ENCODE measurements at places on chromosomes 4 and X.
A peak's percentile ranks its signal among the peaks of the same experiment; 100 is the strongest.

DNA sequence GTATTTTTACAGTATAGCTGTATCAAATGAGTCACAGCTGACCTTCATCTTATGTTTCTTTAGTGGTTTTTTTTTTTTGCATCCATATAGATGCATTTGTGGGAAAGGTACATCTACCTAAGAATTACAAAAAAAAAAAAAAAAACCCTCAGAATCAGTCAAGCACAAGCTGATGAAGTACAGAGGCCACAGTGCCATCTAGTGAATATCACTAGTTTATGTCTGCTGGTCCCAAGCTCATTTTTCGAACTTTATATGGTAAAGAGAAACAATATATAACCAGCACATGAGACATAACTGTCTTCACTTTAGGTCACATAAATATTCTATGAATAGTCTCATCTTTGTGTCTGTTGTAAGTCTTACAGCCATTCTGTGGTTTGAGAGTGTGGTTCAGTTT, 220.1 kb downstream of the DLG3 start:
- no peak for DNase-seq

DNA sequence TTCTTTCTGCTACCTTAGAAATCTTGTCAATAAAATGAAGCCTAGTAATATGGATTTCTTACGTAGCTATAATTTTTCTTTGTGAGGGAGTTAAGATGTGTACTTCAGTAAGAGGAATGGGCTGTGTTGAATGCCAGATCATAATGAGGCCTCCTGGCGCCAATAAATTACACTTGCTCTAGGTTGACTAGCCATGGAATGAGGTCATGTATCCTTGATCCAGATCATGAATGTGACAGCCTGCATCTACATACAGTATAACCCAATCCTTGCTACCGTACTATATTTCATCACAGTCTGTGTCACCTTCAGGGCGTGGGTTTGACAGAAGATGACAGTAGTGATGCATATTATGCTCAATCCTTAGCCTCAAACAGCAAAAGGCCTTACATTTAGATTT, 36.2 kb downstream of the NHS start:
- DNase-seq: no peak

GRCh38 chr4:27008679-27009078, 148.0 kb downstream of the STIM2 start:
- no peak for DNase-seq

- no peak for DNase-seq
These were observed 882 bp upstream of the STIM2 start for GRCh38 chr4:26859762-26860156.

DNA sequence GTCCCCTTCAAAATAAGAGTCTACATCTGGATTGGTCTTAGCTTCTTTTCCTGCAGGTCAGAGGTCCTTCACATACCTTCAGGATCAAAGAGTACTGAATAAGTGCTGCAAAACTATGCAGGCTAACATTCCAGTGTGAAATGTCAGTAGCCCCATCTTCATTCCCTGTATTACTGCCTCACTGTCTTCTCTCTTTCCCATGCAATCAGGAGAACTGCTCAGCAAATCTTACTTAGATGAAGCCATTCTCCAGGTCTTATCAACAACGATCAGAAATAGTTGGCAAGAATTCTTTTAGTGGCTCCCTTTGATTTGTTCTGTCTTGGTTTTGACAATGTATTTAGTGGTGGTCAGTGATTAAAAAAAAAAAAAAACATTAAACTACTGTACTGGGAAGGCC, 26.0 kb upstream of the IQCM start:
- no peak for DNase-seq

- DNase-seq: no peak
These were observed 20.1 kb downstream of the BLTP1 start for GRCh38 chr4:122172266-122172665.

GRCh38 chrX:118718737-118719136, 8.7 kb upstream of the IL13RA1 start:
- DNase-seq: no peak

GRCh38 chrX:80026116-80026515, 11.6 kb downstream of the TBX22 start:
- DNase-seq: no peak

DNA sequence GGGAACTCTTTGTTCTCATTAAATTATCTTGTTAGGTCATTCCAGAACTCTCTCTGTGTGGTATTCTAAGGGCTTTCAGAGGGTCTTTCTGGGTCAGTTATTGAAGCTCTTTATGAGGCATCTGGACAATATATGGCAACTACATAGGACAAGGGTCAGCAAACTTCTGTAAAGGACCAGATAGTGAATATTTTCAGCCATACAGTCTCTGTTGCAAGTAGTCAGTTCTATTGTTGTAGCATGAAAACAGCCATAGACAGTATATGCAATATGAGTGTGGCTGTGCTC, 35.1 kb downstream of the HADH start:
- DNase-seq: no peak

DNA sequence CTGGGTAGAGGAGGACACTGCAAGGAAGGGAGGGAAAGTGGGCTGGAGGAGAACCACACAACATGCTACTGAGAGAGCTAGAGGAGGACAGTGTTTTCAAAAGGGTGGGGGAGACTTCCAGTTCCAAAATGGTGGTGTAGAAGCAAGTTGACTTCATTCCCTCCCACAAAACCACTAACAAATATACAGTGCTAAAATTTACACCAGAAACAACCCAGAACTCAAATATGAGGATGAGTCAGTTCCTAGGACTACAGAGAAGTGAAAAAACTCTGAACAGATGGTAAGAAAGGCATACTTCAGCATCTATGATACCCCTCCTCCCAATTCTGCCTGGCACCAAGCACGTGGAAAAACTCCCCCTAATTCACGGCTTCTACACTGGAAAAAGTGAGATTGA, 9.8 kb downstream of the AADAT start:
- no peak for DNase-seq

DNA sequence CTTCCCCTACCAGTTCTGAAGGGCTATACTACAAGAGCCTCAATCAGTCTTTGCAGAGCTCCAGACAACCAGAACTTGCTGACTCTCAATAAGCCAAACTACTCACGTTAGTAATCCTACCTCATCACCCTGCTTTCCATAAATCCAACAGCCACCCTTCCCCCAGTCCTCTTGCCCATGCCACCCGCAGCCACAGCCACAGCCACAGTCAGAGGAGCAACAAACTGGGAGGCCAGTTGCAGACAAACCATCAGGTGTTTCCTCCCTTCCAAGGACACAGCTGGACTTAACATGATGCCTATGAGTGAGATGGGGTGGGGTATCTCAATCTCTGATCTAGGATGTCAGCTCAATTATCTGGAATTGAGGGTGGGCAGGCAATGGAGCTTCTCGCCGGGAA, 1.0 kb downstream of the GABRA3 start:
- DNase-seq: no peak

DNA sequence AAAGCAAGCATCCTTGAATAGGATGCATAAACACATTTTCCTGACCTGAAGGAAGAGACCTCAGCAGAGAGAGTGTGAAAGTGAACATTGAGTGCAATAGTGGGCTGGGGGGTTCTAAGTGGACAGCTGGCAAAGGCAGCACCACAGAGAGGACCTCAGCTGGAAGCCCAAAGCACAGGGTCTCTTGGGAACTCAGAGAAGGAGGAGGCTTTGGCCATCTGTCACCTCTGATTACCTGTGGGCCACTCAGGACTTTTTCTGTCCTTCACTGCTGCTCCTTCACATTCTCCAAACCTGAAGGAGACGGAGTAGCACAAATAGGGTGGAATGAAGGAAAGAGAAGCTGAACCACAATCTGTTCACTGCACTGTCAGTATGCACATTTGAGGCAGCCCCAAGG, 37.9 kb upstream of the FAT4 start:
- DNase-seq: no peak

DNA sequence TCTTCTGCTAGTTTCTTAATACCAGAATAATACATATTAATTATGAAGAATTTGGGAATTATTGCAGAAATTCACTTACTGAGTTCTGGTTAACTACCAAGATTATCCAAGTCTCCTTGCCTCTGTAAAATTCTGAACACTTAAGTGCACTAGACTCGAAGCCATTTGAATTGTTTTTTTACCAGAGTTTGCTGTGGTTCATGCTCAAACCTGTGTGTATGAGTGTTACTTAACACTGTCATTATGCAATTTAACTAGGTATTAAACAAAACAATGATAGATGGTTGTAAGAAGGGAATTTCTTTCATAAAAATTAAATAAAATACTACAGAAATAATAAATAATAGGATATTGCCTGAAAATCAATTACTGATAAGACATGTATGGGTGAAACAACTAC, 145.6 kb upstream of the FAT4 start:
- DNase-seq: no peak

DNA sequence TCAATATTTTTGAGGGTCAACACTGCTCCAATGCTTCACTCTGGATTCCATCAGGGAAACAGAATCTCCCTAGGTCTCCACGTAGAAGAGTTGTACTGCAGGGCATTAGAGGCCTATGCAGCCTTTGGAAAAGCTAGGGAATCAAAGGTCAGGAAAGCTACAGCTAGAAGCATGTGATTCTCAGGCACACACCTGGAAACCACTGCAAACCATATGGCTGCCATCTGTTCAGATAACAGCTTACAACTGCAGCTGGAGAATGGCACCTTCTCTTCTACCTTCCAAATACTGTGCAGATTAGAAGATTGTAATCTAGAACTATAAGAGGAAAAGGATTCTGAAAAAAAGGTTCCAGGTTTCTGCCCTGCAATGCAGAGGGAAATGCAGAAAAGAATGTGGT, 60.6 kb downstream of the BTC start:
- no peak for DNase-seq

DNA sequence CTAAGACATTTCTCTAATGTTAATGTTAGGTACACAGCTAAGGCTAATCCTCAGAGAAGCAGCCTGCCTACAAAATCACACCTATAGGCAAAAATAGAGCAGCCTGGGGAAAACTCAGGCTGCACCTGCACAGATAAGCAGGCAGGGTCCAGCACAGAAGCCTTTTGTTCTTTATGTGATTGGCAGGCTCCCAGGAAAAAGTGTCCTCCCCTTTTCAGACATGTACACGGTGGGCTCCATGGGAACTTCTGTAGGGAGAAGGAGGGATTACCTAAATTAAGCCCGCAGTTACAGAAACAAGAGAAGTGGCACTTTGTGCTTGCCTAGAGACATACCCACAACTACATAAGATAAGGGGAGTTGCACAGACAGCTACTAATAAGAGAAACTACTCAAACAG, 4.0 kb upstream of the HSPA4L start:
- no peak for DNase-seq

GRCh38 chrX:132333351-132333750, 114.1 kb upstream of the RAP2C start:
- no peak for DNase-seq

GRCh38 chr4:52560844-52561280, 98.2 kb downstream of the USP46 start:
- no peak for DNase-seq

DNA sequence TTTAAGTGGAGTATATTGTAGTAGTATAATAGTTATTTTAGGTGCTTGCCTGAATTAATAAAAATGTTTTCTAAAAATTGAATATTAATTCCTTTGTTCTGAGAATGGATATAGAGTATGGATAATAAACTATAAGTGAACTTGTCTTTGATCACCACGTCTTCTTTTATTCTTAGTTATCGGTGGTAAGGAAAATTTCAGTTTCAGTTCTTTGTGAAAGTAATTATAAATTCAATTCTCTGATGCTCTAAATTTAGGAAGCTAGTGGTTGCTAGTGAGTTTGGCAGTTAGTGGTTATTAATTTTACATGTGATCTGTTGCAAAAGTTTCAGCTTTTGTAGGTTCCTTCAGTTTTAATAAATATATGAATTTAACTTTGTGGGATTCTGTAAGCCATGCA, 30.8 kb downstream of the MRPL1 start:
- no peak for DNase-seq

DNA sequence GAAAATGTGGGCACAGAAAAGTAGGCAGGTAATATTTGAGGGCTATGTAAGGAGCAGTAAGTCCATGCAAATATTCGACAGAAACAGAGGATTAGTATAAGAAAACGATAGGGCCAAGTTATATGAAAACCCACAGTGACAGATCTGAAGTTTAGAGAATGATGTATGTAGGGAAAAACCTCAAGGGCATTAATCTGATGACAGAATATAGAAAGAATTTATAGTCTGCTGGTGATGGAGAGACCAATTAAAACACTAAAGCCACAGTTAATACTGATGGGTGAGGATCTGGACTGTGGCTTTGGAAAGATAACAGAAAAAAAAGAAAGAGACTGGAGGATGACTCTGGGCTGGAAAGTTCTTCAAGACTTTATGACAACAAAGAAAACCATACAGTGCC, 169.7 kb downstream of the PALLD start:
- DNase-seq: no peak

GRCh38 chr4:113935190-113935589, 44.3 kb downstream of the ARSJ start:
- no peak for DNase-seq

GRCh38 chrX:101462892-101463291, 22.4 kb upstream of the ARMCX4 start:
- DNase-seq: no peak

GRCh38 chr4:101039367-101039766, 308.0 kb downstream of the PPP3CA start:
- peak; percentile 70 for DNase-seq

DNA sequence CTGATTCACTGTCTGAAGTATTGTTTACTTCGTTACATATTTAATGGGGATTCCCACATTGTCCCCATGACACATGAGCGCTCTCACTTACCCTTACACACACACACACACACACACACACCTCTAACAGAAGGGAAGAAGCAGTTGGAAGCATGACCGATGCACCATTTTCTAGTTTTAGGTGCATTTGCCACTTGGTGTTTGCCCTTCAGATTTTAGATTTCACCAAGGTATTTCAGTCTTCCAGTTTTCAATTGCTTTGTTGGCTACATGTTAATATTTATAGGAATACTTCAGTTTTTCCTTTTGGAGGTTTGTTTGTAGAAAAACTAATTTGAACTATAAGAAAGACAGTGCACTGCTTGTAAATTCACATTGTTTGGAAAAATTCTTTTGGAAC, 3.1 kb downstream of the POU4F2 start:
- no peak for DNase-seq

DNA sequence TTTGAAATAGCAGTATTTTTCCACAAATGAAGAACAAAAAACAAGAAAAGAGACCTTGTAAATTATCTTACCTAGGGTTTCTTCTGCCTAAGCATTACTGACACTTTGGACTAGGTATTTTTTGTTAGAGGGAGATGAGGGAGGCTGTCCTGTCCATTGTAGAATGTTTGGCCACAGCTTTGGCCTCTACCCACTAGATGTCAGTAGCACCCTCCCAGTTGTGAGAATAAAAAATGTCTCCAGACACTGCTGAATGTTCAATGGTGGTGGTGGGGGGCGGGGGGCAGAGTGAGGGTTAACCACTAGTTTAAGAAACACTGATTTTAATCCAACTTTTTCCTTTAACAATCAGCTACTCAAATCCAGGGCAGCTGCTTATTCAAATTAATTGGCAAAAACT, 25.8 kb downstream of the OTUD4 start:
- DNase-seq: no peak

- DNase-seq: no peak
These were observed 1.0 kb upstream of the PIN4 start for GRCh38 chrX:72180539-72180938.

DNA sequence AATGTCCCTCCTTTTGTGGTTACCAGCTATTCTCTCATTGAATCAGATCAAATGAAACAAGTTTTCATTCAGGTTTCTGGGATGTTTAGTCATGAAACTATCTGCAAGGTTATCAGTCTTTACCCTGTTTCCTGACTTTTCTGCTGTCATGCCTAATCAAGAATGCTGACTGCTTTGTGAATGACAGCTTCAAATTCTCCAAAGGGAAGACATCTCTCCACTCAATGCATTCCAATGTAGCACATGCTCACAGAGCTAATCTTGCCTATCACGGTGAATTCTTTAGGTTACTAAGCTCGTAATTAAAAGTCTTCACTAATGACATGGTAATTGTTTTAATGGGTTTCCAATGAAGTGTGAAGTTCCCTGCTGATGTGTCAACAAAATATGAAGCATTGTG, 1068.5 kb downstream of the PCDH7 start:
- no peak for DNase-seq

All from activated naive CD4-positive, alpha-beta T cell treated with Interleukin-2 at 50 U/mL for 16 hours (primary cell).